ENCODE measurements at places on chromosomes 2 and 18.

DNA sequence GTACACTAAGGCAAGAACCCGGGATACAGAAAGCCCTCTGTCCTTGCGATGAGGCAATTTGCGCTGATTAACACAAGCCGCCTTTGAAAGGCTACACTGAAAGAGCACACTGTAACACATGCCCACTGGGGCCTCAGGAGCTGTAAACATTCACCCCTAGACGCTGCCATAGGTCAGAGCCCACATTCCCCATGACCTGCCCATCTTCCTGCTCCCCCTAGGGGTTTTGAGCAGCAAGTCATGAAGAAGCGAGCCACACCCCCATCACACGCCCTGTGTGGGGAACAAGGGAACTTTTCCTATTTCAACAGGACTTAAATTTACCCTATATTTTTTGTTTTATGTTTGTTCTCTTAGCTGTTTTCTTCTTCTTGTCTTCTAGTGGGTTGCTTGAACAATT is 47.8 kb upstream of the SLC4A10 start:
- DNase-seq = no peak

DNA sequence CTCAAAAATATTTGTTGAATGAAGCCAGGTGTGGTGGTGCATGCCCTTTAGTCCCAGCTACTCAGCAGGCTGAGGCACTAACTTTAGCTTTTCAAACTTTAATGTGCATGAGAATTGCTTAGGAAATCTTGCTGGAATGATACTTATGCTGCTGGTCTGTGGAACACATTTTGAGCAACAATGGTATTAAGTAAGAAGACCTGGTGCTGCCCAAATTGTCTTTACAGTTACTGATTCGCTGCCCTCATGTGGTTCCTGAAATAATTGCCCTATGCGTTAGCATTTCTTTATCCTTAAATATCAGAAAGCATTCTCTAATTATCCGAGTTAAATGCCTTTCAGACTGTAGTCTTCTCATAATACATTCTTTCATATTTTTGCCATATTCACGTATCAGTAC is 76.0 kb upstream of the SESTD1 start:
- no peak for DNase-seq

- DNase-seq = no peak
Observed at GRCh38 chr18:53152476-53152875, 812.5 kb downstream of the DCC start.

- no peak for DNase-seq
Observed at GRCh38 chr18:6449213-6449612, 34.5 kb upstream of the L3MBTL4 start.

DNA sequence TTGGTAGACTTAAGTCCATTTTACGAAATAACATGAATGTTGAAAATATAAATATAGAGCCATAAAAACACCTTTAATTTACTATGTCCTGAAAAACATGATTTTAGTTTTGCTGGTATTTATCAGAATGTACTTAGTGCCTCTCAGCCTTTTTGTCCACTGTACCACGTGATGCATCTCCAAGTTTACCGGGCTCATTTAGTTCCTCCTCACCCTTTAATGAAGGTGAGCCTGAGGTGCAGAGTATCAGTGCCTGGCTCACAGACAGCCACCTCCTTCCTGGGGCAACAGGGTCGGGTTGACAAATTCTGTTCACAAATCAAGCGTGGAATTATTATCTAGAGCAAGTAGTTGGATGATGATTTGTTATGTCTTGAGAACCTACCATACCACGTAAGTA is 420.5 kb upstream of the MEIS1 start:
- DNase-seq = no peak

- no peak for DNase-seq
Observed at GRCh38 chr2:9639000-9639602, 8.3 kb upstream of the YWHAQ start.

GRCh38 chr2:79191816-79192215 is 32.3 kb upstream of the REG3A start:
- DNase-seq = no peak
